ENCODE measurements at places on chromosomes 5 and 9.

GRCh38 chr5:137573376-137573775 lies 74.2 kb upstream of the SPOCK1 start:
- no peak for DNase-seq

DNA sequence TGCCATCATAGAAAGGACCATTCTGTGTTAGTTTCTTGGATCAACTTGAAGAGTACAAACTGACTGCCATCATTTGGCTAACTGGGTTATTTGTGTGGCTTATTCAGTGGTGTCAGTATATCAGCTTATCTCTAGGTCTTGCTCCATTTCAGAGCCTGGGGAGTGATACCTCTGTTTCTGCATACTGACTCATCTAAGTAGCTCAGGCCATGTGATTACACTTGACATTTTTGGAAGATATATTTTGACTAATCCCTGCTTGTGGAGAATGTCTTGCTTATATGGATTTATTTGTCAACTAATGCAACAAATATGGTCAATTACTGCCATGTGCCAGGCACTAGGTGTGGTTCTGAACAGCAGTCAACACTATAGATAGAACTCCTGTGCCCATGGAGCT lies 311.7 kb downstream of the YTHDC2 start:
- no peak for DNase-seq

- no peak for DNase-seq
Measured at GRCh38 chr5:43410414-43410813, 1.8 kb downstream of the CCL28 start.

GRCh38 chr5:109089191-109089590 lies 320.6 kb downstream of the PJA2 start:
- no peak for DNase-seq

DNA sequence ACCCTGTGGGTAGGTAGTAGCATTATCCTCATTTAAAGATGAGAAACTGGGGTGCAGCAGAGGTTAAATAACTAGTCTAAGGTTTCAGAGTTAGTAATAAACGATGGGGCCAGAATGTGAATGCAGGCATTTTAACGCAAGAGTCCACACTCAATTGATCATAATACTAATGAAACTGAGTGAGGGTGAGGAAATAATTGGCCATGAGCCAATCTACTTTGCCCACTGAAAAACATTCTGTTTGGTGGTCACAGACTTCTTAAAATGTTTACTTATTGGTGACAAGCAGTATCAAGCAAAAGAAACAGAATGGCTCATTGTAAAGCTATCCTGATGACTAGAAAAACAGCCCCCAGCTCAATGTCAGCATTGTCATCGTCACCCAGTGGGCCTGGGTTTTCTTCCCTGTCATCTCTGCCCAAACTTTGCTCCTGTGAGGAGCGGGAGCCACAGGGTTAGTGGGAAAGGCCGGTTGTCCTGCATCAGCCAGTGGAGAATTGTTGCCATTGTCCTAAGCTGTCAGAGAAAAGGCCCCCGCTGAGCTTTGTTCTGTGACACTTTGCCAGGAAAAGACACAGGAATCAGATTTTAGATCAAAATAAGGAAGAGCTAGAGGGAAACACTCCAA lies 77.3 kb upstream of the MAN2A1 start:
- no peak for DNase-seq

GRCh38 chr5:142977363-142978051 lies 207.3 kb downstream of the ARHGAP26 start:
- no peak for DNase-seq

GRCh38 chr5:111004291-111004690 lies 67.2 kb upstream of the TSLP start:
- DNase-seq, result no peak

GRCh38 chr9:2709645-2710101 lies 7.6 kb upstream of the KCNV2 start:
- no peak for DNase-seq

- DNase-seq, result no peak
Measured at GRCh38 chr5:163384669-163385068, 52.7 kb upstream of the CCNG1 start.

DNA sequence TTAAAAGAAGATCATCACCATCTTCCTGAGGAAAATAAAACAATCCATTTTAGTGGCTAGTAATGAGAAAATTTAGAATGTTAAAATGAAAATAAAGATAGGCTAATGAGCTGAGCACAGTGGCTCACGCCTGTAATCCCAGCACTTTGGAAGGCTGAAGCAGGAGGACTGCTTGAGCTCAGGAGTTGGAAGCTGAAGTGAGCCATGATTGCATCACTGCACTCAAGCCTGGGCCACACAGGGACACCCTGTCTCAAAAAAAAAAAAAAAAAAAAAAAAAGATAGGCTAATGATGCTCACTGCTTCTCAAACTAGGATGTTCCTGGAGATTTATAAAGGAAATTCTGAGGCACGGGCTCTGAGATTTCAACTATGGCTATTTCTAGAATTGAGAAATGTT lies 50.3 kb downstream of the CPLANE1 start:
- no peak for DNase-seq

DNA sequence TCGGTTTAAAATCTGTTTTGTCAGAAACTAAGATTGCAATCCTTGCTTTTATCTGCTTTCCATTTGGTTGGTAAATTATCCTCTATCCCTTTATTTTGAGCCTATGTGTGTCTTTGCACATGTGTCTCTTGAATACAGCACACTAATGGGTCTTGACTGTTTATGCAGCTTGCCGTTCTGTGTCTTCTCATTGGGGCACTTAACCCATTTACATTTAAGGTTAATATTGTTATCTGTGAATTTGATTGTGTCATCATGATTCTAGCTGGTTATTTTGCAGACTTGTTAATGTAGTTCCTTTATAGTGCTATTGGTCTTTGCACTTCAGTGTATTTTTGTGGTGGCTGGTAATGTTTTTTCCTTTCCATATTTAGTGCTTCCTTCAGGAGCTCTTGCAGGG lies 36.3 kb upstream of the SMIM15 start:
- DNase-seq, result no peak

DNA sequence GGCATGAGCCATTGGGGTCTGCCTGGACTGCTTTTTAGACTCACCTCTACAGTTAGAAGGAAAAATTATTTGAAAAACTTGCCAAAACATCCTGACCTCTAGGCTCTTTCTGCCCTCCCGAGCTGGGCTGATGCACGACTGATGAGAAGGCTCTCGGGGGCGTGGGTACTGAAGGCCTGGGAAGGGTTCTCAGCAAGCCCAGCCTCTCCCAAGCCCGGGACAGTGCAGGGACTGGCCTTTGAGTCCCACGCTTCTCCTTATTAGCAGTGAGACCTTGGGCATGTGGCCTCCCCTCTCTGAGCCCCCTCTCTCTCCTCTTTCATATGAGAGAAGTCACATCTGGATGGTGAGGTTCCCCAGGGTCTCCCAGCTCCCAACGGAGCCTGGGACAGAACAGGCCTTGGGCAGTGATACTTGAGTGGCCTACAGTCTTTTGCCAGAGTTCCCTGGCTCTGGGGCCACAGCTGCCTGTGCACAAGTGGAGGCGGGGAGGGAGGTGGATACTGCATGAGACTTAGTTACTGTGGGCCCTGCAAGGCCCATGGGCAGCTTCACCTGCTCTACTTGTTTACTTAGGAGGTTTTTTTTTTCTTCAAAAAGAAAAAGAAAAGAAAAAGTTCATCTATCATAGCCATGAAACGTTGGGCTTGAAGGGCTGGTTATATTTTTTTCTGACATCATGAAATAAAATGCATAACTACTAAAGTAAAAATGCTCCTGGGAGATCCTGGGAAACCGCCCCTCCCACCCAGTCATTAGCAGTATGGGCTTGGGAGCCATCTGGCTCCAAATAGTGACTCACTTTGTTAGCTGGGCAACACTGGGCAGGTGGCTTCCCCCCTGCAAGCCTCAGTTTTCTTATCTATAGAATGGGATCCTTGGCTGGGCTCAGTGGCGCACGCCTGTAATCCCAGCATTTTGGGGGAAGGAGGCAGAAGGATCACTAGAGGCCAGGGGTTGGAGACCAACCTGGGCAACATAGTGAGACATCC lies 139.4 kb downstream of the GAPVD1 start:
- no peak for DNase-seq

- no peak for DNase-seq
Measured at GRCh38 chr9:7370988-7371387, 428.6 kb downstream of the DMAC1 start.

DNA sequence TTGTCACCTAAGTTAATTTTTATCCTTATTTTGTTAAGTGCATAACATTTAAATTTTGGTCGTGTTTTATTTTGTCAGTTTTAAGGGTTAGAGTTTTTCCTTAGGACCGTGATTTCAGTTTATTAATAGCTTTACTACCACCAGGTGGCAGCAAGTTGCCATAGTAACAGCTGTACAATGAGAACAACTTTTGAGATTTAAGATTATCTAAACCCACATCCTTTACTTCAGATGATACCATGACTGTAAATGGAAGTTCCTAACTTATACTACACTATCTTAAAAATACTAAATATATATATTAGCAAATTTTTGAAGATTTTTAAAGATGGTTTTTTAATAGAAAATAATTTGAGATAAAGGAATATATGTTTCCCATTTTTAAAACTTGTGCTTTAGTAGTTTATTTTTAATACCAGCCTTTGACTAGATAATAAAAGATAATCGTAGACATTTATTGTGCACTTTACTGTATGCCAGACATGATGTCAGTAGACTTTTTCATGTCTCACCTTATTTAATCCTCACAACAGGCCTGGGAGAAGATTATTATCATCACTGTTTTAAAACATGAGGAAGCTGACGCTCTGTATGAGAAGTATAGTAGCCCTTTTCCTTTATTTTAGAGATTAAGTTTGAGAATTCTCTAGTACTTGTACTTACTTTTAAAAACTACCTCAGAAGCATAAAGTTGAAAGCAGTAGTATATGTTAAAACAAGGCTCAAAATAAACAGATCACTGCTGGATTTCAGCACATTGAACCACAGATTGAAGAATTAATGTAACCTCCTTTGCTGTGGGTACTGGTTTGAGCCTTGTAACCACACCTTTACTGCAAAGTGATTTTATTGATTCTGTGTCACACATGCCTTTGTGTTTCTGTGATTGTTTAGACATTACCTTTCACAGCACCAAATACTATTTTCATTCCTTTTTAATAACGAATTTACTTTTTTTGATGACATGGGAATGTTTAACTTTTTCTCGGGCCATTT lies 27.5 kb downstream of the SREK1 start:
- peak; percentile 70 for DNase-seq

DNA sequence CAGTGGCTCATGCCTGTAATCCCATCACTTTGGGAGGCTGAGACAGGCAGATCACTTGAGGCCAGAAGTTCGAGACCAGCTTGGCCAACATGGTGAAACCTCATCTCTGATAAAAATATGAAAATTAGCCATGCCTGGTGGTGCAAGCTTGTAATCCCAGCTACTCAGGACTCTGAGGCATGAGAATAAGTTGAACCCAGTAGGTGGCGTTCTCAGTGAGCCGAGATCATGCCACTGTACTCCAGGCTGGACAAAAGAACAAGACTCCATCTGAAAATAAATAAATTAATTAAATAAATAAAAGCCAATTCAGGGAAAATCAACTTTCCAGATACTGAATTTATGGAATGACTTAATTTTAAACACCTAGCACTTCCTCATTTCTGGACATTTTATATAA lies 1722.1 kb downstream of the MAT2B start:
- DNase-seq, result peak; percentile 1

GRCh38 chr9:105672711-105673234 lies 10.5 kb downstream of the TAL2 start:
- DNase-seq, result no peak

DNA sequence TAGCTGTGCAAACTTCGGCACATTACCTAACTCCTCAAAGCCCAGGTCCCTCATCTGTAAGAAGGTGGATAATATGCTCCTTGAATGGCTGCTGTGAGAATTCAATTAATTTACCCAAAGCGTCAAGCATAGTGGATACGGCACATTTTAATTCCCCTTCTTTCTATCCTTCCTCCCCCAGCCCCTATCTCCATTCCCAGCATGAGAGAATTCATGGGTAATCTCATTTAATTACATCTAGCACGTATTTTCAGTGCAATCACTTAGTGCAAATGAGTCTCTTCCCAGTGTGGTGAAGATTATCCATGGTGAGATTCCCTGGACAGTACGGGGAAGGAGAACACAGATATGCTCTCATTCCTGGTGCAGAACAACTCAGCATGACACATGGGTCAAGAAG lies 145.6 kb downstream of the TRPM3 start:
- no peak for DNase-seq

DNA sequence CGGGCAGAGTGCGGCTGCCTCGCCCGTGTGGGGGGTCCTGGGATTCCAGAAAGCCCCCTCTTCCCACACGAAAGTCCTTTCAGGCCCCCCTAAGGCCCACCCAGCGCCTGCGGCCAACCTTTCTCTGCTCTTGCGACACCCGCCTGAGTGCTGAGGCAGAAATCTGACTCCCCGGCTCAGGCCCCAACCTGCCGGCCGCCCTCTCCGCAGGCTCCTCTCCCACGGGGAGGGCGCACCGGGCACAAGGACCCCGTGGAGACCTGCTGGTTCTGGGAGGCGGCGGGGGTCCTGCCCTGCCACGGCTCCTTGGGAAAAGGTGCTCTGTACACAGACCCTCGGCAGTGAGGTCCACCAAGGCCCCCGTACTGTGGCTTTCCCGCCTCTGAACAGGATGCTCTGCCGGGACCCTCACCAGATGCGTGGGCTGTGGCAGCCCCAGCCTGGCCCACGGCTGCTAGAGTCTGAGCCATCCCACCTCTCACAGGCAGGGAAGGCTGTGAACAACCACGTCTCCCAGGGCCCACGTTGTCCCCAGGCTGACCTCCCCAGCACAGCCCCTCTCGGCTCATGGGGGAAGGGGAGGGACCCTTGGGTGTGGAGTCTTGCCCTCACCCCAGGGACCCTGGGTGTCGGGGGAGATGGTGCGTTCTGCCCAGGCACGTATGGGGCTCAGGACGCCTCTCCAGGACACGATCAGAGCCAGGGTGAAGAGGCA lies 41.5 kb upstream of the EGFL7 start:
- no peak for DNase-seq

GRCh38 chr9:122228568-122229484 lies at the start of gene LHX6:
Gene LHX6 (minus strand): TSS chr9:122228957. CDS start chr9:122228740, 217 bp downstream.
- DNase-seq, result no peak

DNA sequence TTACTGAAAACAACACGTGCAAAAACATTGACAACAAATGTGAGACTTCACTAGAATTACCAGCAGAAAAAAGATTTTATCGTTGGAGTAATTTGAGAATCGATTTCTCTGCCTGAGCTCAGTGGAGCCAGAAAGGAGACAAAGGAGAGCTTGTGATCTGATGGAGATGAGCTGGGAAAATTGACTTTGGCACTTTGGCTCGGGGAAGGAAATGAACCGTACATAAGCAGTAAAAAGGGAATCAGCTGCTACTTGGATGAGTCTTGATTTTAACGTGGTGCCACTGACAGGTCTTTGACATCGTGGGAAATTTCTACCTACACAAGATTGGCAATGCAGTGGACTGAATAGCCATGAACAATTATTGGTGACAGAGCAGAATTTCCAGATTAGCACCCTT lies 244.7 kb upstream of the RPS23 start:
- no peak for DNase-seq

GRCh38 chr9:87578625-87579024 lies 81.0 kb downstream of the DAPK1 start:
- DNase-seq, result peak; percentile 68

All from erythroblast (primary cell).